ENCODE measurements at places on chromosomes 5 and 9.

GRCh38 chr5:59317023-59317773 is 576.3 kb downstream of the PDE4D start:
- no peak for DNase-seq

- DNase-seq, result no peak
These were observed 50.7 kb upstream of the ARL15 start for GRCh38 chr5:54360925-54361662.

DNA sequence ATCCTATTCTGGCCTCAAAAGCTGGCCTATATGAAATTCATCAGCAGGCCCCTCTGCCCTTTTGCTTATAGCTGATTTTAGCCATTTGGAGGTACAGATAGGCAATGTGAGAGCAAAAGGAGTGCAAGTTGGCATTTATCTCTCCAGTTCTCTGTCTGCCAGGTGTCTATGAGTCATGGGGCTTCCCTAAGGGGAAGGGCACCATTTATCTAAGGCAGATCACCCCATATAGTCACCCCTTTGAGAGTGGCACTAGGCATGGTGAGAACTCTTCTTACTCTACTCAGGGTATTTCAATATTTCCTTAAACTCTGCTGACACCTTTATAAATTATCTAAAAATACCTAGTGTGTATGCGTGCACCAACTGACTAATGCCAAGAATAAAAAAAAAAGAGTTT is 314.7 kb upstream of the CDH6 start:
- DNase-seq, result no peak

DNA sequence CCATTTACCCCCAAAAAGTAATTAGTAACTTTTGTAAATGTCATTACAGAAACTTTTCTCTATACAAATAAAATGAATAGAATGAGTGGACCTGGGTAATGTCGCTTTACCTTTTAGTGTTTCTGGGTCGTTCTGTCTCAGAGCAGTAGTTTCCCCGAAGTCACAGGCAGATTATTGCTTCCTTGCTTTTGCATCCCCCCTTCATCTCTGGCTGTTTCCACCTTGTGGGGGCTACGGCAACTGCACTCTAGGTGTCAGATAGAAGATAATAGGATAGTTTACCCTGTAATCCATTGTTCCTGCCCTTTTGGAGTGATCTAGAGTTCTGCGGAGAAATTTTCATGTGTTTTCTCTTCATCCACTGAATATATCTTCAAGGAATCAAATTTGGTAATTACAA is 68.7 kb downstream of the PRR16 start:
- no peak for DNase-seq

DNA sequence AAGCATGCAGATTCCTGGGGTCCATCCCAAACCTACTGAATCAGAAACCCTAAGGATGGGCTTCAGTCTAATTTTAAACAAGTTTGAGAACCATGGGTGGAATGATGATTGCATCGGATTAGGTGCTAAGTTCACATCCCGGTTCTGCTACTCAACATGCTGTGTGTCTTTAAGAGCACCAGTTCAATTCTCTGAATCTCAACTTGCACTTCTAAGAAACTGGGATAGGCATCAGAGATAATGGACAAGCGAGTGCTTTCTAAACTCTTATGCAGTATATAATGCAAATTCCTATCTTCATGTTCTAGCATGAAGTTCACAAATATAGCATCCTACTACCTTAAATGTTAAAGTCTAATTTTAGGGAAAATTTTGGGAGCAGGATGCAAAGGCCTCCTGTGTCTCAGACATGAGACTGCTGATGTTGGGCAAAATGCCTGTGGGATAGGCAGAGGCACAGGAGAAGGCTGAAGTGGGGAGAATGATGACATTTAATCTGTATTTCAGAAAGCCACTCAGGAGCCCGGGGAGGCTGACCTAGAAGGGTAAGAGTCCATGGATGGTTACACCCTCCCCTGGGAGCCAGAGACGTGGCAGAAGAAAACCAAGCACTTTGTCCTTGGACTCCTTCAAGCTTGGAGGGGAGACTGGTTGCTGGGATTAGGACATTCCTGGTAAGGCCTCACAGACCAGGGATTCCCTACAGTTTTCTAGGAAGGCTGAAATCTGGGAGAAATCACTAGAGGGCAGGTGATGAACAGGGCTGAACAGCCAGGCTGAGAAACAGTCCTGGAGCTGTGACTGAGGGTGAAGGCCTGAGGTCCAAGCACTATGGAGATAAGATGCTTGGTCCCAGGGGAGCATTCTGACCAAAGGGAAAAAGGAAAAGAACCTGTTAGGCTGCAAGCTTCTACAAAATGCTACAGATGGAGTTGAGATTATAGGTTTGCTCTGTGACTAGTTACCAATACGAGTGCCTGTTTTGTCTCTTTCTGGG is 311.9 kb upstream of the PANK3 start:
- DNase-seq, result no peak

- no peak for DNase-seq
These were observed 1.3 kb downstream of the LPAR1 start for GRCh38 chr9:111036946-111037345.

- DNase-seq, result no peak
These were observed 171.1 kb downstream of the TAF11L14 start for GRCh38 chr5:17805227-17805825.

DNA sequence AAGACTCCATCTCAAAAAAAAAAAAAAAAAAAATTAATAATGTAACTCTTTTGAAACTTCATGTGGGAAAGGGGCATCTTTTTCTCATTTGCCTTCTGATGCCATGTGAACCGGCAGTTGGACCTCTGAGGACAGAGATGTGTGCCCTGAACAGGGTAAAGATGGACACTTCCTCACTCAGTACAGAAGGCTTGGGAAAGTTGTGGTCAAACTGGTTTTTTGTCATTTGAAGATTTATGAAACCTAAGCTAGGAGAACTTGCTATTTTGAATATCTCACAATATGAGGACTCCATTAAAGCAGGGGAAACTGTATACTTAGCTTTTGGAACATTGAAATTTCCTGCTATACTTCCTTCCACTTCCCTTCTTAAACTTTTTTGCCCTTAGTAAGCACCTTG is 147.5 kb upstream of the ALDH1B1 start:
- no peak for DNase-seq

GRCh38 chr9:37975639-37976038 is 71.7 kb upstream of the SLC25A51 start:
- no peak for DNase-seq

GRCh38 chr9:8052991-8053390 is 253.4 kb upstream of the DMAC1 start:
- no peak for DNase-seq

GRCh38 chr9:82188817-82189216 is 200.2 kb downstream of the SPATA31D1 start:
- no peak for DNase-seq

- no peak for DNase-seq
These were observed 35.7 kb downstream of the TRPC7 start for GRCh38 chr5:136329484-136330190.

- no peak for DNase-seq
These were observed 51.1 kb downstream of the ENC1 start for GRCh38 chr5:74589204-74590056.

DNA sequence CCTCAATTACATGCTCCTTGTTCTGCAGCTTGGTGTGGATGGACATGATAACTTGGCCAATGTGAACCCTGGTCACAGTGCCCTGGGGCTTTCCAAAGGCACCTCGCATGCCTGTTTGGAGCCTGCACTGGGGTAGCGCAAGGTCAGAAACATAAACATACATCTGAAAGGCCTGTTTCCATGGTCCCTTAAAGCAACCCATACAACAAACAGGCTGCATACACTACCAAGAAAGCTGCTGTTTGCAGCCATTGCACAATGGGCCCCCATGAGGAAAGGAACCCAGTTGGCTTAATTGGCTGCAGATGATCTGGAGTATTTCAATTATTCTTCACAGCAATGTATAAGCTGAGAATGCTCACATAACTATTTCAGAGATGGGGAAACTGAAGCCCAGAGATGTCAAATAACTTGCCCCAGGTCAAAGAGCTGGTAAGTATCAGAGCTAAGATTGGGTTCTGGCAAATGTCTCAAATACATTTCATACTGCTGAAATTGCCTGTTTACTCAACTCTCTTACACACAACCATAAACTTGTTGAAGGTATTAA is 233.9 kb downstream of the ASTN2 start:
- DNase-seq, result no peak

- DNase-seq, result no peak
These were observed at the start of gene MAP1B for GRCh38 chr5:72107131-72107900. TSS of gene MAP1B (plus strand) at chr5:72107475. CDS start at chr5:72107532, 57 bp downstream.

- no peak for DNase-seq
These were observed 303.0 kb downstream of the PARP8 start for GRCh38 chr5:50969151-50970031.

- no peak for DNase-seq
These were observed 82.4 kb downstream of the NTRK2 start for GRCh38 chr9:84751921-84752320.

DNA sequence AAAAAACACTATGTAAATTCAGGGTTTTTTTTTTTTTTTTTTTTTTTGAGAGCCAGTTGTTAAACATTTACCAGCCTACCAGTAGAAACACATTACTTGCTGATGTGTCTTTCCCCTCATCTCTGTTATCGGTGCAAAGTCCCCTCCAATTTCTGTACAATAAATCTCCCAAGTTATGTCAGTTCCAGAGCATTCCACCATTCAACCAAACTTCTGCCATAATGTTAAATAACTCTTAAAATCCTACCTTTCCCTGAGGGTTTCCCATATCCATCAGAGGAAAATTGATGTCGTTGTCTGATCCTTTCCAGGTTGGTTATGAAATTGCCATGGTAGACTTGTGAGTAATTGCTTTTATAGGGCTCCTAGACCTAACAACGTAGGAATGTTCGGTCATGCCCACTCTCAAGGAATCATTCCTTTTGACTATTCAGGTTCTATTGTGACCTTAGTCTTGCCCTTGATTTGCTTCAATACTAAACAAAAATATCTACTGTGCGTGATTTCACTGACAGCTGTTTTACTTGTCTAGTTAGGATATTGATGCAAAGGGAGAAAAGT is 5.6 kb upstream of the PPP2R2B start:
- no peak for DNase-seq

DNA sequence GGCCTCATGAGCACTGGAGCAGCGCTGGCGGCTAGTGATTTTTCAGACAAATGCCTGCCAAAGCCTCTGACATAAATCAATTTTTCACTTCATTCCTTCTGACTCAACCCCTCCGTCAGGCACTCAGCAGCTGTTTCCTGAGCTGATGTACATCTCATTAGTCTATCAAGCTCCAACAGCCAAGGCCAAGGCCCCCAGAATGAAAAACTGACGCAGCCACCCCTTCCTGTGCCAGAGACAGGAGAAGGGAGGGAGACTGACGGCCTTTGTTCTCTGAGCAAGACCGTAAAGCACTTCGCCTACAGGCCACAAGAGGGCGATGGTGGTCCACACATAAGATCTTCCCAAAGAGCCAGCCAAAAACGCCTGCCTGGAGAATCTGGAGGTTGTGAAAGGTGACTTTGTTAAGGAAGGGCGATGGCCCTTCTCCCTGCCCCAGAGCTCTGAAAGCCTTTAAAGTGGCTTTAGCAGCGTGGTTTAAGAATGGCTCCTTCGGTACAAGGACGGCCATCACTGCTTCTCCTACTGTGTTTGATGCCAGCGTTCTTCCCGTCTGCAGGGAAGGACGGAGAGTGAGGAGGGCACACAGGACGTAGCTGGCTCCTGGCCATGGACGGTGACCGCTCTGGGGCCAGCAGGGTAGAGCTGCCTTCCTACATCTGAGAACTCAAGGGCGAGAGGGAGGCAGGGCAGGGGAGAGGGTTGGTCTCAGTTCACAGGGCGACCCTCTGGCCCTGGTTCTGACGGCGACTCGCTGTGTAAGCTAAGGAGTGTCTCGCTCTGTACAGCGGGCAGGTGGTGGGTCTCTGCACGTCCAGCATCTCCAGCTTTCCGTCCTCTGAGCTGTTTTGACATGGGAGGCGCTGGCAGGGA is 37.0 kb downstream of the ALG2 start:
- peak; percentile 36 for DNase-seq

- DNase-seq, result no peak
These were observed 183.9 kb downstream of the SLIT3 start for GRCh38 chr5:169116961-169117461.

GRCh38 chr5:13246053-13246452 is 698.4 kb downstream of the DNAH5 start:
- DNase-seq, result no peak

- DNase-seq, result no peak
These were observed 15.2 kb downstream of the TMEM171 start for GRCh38 chr5:73135429-73136054.

DNA sequence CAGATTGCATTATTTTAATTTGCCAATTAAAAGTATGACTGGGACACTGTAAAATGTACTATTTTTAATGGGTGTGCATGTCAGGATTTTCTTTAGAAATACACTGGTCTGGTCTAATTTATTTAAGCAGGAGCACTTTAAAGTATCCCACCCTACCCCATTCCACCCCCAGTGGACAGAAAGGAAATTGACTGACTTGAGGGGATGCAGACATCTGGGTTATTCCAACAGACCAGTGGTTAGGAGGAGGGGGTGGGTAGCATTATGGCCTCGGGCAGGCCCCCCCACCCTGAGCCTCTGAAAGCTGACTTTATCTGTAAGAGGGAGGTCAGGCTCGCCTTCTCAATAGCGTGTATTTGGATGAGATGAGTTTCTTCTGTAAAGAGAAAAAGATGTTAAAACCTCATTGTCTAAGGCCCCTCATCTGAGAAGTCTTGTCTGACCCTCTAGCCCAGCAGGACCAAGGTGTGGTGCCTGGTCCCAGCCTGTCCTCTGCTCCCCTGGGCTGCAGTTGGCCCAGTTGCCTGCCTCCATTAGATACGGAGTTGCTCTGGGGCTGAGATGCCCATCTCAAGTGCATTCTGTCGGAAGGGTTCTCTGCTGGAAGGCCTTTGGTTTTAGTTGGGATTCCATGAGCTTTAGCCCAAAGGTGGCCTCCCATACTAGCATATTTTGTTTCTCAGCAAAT is 4.4 kb downstream of the HNRNPAB start:
- no peak for DNase-seq

DNA sequence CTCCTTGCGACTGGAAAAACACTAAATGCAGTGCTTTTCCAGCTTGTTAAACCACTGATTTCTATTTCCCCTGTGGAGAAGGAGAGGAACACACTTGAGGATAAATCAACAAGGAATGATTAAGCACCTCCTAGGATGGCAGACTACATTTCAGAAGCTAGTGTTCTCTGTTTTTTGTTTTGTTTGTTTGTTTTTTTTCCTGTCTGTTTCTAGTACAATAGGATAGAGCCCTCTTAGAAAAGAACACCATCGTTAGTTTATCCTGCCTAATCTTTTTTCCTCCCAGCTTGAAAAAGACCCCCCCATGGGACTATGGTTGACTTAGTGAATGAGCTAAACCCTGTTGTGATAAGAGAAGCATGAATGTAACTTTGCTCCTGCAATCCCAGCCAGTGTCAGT is 3.9 kb upstream of the TAL2 start:
- DNase-seq, result no peak

DNA sequence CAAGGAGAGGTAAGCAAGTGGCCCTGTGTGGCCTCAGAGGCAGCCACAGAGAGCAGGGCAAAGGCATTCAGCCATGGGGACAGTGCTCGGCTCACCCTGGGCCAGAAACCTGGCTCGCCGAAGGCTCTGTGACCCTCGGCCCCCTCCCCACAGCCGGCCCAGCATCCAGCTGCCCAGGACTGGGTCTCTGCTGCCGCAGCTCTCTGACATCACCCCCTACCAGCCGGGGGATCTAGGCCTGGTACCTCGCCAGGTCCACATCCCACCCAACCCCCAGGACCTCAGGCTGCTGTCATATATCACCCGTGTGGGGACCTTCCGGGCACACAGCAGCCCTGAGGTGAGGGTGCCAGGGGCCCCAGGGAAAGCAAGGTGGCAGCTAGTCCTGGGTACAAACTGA is 2.6 kb downstream of the PTRH1 start:
- DNase-seq, result no peak

Data from activated CD4-positive, CD25-positive, alpha-beta regulatory T cell treated with anti-CD3 and anti-CD28 coated beads, Interleukin-2, amount 50 U/mL, for 16 hours (primary cell).